ENCODE measurements at places on chromosomes 3 and 15.

GRCh38 chr3:32822609-32823498 lies 5.1 kb downstream of the TRIM71 start:
- no peak for DNase-seq

GRCh38 chr3:167609156-167609555 lies 44.6 kb downstream of the WDR49 start:
- DNase-seq: no peak

DNA sequence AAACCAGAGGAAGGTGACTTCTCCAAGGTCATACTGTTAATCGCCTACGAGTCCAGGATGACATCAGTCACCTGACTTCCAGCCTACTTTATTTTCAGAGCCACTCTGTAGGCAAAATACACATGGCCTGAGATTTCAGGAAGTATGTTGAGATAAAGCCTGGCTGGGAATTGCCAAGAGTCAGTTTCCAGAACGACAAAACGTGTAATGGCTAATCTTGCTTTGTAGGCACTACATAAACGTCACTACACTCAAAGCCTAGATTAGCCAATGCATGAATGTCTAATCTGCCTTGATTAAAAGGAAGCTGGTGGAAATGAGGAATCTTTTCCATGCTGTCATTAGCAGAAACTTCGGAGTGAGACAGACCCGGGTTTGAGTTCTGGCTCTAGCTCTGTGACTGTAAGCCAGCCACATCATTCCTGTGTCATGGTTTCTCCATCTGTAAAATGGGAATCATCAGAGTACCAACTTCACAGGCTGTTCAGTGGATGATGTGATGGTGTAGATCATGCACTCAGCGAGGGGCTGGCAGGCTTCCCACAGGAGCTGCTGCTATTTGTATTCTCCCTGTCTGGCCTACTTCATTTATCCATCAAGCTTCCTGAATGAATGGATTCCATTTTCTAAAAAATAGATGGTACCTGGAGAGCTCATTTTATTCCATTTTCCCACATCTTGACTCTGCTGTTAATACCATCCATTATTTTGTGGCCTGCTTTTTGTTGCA lies 241.9 kb downstream of the XXYLT1 start:
- no peak for DNase-seq

DNA sequence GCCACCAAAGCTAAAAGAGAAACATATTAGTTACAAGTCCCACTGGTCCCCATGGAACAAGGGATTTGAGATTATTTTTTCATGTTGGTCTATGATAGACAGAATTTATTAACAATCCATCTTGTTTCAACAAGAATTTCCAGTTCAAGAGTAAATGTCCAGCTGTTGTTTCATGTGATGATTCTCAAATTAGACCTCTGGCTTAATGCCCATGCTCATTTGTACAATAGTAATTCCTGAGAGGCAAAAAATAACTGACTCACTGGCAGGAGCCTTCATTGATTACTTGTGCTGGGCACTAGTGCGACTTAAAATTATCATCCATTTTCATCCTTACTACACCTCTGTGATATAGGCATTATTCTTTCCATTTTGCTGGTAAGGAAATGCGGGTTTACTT lies 171.3 kb downstream of the ITPR1 start:
- no peak for DNase-seq

DNA sequence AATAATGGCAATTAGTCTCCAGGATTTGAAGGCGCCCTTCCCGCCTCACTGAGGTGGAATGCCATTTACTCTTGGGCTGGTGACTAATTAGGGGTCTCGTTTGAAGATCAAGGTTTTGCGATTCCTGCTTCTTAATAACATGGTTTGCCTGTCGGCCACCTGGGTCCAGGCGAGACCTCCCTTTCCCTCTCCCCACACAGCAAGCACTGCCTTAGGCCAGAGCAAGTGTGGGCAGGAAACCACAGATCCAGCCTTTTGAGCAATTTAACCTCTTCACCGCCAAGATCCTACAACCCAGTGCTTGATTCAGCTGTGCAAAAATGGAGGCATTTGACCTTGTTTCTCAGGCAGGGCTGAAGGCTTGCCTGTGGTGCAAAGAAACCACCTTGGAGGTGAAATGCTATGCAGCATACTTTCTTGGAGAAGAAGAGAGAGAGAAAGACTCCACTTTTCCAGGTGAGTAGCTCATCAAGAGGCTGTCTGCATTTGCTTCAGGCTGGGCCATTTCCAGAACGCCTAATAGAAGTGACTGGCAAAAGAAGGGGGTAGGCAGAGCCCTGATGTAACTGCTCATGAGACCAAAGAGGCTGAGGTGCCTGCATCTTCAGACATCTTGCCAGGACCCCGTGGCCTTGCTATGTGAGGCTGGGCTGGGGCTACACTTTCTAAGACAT lies 34.1 kb upstream of the WNT5A start:
- no peak for DNase-seq

DNA sequence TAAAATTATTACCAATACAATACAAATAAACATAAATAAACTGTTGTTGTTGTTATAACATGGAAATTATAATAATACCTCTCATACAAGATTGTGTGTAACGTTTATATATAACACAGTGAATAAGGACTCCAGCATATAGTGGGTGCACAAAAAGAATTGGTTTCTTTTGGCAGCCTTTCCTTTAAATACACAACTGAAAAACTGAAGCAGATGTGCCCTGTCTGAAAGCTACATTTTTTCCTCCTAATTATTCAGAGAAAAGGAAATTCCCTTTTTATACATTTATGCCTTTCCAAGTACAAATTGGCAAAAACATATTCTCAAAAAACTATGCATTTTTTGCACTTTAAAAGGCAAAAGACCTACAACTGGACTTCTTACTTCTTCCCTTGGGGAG lies 928.9 kb upstream of the NR2F2 start:
- no peak for DNase-seq

DNA sequence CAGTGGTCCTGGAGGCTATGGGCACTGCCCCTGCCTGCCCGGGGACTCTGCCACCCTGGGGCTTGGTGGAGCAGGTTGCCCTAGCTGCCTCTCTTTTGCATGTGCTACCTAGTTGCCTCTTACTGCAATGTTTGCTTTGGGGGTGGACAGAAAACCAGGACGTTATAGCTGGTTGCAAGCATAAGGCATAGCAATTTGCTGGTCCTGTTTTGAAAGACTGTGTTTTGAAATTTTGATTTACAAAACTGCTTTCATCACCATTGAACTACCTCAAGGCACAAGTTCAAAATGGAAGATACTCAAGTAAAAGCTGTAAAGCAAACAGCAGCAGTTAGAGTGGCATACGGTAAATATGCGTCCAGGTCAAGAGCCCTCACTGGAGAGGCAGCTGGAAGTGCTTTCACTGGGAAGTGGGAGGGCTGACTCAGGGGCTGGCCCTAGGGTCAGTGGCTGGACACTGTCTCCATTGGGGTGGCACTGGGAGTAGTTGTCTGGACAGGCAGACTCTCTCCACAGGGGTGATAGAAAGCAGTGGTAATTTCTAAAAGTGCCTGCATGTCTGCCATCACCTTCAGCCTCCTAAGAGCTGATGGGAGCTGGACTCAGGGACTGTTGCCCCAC lies 138.1 kb downstream of the CHDH start:
- DNase-seq: no peak

DNA sequence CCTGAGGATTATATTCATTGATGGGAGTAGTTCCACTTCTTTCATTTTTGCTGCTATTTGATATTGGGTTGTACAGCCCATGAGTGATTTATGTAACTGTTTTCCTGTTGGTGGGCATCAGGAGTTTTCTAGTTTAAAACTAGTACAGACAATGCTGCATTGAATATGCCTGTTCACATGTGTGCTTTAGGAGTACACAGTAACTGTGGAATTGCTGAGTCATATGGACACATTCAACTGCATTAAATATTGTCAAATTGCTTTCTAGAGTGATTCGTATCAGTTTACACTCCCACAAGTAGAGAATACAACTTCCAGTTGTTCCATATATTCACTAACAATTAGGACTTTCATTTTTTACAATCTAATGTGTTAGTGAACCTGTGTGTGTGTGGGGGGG lies 59.8 kb upstream of the THSD4 start:
- DNase-seq: no peak

- no peak for DNase-seq
Measured at GRCh38 chr3:156148946-156149381, 28.6 kb downstream of the KCNAB1 start.

DNA sequence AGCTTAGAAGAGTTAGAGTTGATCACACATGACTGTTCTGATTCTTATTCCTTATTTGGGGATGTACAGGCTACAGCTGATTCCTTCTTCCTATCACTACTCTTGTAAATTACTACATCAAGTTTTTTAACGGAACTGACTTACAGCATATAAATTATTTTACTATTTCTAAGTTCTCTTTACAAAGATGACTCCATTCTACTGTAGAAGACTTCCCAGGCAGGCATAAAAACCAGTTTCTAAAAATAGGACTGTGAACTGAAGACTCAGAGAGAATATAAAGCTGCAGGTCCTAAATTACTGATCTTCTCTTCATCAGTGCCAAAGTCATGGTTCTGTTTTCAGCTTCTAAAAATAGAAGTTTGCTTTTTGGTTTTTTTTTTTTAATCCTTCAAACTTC lies 38.9 kb downstream of the ANO10 start:
- no peak for DNase-seq

DNA sequence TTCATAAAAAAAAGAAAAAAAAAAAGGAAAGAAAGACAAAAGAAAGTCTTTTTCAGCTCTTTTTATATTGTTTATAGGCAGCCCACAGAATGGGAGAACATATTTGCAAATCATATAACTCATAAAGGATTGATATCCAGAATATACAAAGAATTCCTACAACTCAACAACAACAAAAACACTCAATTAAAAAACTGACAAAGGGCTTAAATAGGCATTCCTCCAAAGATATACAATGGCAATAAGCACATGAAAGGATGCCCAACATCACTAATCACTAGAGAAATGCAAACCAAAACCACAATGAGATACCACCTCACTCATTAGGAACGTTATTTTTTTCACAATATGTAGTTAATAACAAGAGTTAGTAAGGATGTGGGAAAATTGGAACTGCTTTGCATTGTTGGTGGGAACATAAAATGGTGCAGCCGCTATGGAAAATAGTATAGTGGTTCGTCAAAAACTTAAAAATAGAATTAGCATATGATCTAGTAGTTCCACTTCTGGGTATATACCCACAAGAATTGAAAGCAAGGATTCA lies 54.2 kb upstream of the CMTM8 start:
- DNase-seq: no peak

DNA sequence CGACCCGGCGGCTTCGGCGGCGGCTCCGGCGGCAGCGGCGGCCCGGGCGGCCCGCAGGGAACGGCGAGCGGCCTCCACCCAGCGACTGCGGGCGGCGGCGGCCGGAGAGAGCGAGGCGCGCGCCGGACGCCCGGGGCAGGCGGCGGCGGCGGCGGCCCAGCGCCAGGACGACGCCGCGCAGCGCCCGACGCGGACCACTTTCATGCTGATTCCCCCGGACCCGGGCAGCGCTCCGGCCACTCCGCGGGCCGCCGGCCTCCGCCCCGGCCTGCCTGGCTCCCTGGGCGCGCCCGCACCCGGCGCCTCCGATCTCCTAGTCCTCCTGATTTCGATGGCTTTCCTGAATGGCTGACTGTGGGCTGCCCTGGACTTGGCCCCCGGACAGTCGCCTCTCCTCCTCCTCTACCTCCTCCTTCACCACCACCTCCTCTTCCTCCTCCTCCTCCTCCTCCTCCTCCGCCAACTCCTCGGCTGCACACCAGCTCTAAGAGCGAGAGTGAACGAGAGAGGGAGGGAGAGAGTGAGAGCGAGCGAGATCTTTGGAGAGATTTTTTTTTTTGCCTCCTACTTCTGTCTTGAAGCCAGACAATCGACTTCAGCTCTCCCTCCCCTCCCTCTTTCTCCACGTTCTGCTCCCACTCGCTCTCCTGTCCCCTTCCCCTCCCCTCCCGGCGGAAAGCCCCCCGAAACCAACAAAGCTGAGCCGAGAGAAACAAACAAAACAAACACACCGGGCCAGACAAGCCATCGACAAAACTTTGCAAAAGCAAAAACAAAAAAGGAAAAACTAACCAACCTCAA lies 844 bp downstream of the NR2F2 start:
- no peak for DNase-seq

GRCh38 chr3:102810937-102811336 lies 376.1 kb downstream of the ZPLD1 start:
- no peak for DNase-seq

GRCh38 chr15:100661156-100661555 lies 58.8 kb downstream of the ASB7 start:
- no peak for DNase-seq

DNA sequence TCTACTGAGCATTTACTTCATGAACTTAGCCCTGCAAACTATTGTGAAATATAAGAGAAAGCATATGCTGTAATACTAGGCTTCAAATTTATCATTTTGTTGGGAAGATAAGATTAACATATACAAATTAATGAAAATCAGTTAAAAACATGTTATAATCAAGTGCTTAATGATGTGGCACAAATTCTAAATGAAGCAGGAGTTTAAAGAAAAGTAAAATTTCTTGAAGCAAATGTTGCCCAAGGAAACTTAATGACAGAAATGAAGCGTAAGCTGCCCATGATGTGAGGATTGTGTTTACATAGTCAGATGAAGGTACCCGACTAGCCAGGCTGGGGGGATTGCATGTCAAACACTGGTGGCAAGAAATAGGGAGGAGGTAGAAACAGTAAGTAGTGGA lies 103.1 kb upstream of the GAP43 start:
- no peak for DNase-seq

- no peak for DNase-seq
Measured at GRCh38 chr3:73661265-73661664, 36.5 kb upstream of the PDZRN3 start.

DNA sequence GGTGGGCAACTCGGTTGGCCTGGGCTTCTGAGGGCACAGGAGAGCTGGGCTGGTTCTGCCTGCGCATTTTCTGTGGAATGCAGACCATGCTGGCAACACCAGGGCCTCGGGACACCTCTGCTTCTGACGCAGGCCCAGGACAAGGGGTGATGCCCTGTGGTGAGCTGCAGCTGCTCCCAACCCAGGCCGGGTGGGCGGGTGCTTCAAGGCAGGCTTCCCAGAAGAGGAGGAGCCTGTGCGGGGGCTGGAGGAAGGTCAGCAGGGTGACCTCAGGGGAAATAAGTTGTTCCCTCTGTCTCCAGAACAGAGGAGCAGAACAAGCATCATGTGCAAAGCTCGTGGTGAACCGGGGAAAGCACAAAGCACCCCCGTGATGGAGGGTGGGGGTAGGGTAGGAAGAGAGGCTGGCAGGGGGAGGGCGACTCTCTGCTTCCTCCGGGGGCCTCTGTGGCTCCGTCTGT lies 11.0 kb upstream of the PLXNA1 start:
- DNase-seq: no peak

GRCh38 chr3:19213603-19214220 lies 65.4 kb downstream of the KCNH8 start:
- no peak for DNase-seq

- DNase-seq: no peak
Measured at GRCh38 chr15:69757186-69757585, 304.6 kb downstream of the RPLP1 start.

DNA sequence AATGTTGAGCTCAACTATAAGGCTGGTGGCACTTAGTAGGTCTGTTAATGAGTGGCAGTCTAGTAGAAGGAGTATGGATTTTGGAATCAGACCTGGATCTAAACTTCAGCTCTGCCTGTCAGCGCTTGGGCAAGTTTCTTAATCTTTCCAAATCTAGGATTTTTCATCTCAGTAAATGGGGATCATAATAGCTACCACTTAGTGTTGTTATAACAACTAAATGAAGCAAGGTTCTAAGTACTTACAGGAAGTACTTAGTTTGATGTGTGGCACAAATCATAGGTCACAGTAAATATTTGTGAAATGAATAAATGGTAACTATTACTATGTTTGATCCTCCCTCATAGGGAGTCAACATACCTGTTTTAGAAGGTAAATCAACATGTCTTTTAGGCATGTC lies 31.4 kb downstream of the SLC49A4 start:
- no peak for DNase-seq
